ENCODE measurements at places on chromosomes 16 and 17. TPM values are rescaled to one million over a fixed set of nuclear protein-coding genes. Genes with fewer than 3 reads are reported as not detected.

Gene MYOCD
- 0.63 TPM for total RNA-seq

Gene CHRNE
- total RNA-seq: 2.5 TPM

Gene WFIKKN1
- 1.6 TPM for total RNA-seq

DNA sequence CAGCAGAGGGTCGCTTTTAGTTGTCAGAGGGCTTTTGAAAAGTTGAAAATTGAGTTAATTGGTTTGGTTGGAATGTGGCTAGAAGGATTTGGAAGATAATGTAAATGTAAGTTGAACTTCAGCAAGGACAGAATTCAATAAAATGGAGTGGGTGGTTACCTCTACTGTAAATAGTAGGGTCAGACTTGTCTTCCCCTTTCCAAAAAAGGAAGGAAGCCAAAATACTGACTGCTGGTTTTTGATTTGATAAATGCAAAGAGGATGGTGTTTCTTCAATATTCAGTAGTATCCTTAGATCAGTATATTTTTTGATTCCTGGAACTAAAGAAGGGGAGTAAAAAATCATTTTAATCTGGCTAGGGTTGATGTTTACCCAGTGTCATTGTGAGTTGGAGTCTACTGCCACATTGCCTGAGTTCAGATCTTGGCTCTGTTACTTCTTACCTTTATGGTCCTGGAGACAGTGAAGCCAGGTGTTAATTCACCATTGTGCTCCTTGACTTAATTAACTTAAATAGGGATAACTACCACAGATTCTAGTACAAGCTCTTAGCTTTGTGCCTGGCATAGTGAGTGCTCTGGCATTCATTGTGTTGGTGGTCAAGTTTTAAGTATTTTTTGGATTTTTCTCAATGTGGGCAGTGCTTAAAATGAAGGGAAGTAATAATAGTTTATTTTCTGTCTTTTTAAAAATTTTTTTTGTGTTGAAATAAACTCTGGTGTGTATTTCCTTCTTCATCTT is 4.4 kb downstream of the HAPSTR1 start:
- H3K27ac ChIP-seq: no peak overlapping the region

- no peak overlapping the region for H3K4me3 ChIP-seq
- H3K4me1 ChIP-seq: no peaks in the 10 kb centered on the region
- no peaks in the 10 kb centered on the region for H3K27me3 ChIP-seq
Observed at GRCh38 chr17:69175625-69176456, 34.1 kb upstream of the ABCA6 start.

DNA sequence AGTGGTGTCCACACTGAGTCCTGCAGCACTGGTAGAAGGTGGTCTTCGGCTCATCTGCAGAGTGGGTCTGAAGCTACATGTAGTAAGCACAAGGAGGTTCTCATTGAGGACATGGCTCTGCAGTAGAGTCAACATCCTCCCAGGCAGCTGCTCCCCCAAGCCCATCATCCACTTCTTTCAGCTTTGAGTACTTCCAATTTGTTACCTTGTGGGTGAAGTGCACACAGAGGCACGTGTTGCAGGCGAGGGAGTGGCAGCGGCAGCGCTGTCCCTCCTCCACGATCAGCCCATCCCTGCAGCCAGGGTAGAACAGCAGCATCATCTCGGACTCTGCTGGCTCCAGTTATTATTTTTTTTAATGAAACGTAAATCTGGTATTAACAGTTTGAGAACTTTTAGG is 1.8 kb upstream of the SSTR2 start:
- no peaks in the 10 kb centered on the region for H3K4me1 ChIP-seq
- no peaks in the 10 kb centered on the region for H3K36me3 ChIP-seq
- peaks cover 81% of the 10 kb centered on the region for H3K27me3 ChIP-seq
- H3K4me3 ChIP-seq: no peak overlapping the region

DNA sequence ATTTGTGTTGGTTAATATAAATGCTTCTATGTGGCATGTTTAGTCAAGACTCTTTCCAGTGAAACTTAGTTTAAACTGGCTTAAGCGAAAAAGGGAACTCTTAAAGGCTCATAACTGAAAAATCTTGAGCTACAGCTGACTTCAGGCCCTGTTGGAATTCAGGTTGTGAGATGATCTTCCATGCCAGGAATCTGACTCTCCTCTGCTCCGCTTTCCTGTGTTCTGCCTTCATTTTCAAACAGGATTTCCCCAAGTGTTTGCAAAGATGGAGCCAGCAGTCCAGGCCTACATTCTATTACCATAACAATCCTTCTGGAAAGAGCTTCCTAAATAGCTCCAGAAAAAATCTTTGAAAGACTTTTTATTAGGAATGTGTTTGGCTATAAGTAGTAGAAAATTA is 134.9 kb downstream of the NLK start:
- no peak for DNase-seq
- H3K4me1 ChIP-seq: no peaks in the 10 kb centered on the region
- no peaks in the 10 kb centered on the region for H3K36me3 ChIP-seq
- no peaks in the 10 kb centered on the region for H3K27me3 ChIP-seq
- no peak overlapping the region for H3K4me3 ChIP-seq

- peaks cover 4% of the 10 kb centered on the region for H3K4me1 ChIP-seq
- H3K4me3 ChIP-seq: no peak overlapping the region
- no peaks in the 10 kb centered on the region for H3K36me3 ChIP-seq
- peak; percentile 50 for DNase-seq
Observed at GRCh38 chr16:70725024-70725911, 39.4 kb upstream of the MTSS2 start.

Data from tibial nerve (tissue), 4 donors.